Activated CD8-positive, alpha-beta memory T cell treated with anti-CD3 and anti-CD28 coated beads, Interleukin-2, amount 10 ng/mL, durations not matched to agents 7 days and 5 days (primary cell): ENCODE measurements at places on chromosomes 12 and 14. TPM values are rescaled to one million over a fixed set of nuclear protein-coding genes. Genes with fewer than 3 reads are reported as not detected.
A peak's percentile ranks its signal among the peaks of the same experiment; 100 is the strongest.

Gene GTF2H3
- total RNA-seq: 46.1 TPM

Gene OASL
- total RNA-seq: 55.3 TPM

Gene TBC1D30
- total RNA-seq: 0.26 TPM

DNA sequence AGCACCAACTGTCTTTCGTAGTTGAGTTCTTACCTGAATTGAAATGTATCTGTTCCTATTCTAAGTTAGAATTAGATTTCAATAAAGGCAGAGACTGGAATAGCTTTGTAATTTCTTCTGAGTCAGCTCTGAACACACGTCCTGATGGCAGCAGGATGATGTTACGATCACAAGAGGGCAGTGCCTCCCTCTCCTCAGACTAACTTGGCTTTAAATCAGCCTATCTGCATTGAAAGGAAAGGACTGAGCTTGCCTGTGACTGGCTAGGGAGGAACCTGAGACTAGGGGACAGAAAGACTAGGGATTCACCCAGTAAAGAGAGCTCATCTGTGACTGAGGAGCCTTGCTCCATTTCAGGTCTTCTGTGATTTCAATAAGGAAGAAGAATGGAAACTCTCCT, 323.7 kb upstream of the OR4E1 start:
- peak; percentile 67 for DNase-seq

DNA sequence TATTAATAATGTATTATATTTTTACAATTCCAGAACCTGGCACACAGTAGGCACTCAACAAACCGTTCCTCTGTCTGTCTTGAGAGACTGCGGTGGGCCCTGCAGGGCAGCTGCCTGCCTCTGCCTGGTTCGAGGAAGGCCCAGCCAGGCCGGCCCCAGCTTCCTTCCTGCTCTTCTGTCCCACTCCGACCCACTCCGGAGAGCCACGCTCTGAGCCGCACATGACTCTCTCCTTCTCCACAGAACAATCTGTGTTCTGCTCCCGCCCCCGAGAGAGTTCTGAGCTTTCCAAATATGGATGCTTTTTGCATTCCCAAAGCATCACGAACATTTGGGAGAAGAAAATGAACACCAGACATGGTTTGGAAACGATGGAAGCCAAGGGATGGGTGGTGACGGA, 57.3 kb downstream of the TTC7B start:
- DNase-seq: no peak

- DNase-seq: no peak
Measured at GRCh38 chr12:51216642-51217041, 1.2 kb downstream of the POU6F1 start.

DNA sequence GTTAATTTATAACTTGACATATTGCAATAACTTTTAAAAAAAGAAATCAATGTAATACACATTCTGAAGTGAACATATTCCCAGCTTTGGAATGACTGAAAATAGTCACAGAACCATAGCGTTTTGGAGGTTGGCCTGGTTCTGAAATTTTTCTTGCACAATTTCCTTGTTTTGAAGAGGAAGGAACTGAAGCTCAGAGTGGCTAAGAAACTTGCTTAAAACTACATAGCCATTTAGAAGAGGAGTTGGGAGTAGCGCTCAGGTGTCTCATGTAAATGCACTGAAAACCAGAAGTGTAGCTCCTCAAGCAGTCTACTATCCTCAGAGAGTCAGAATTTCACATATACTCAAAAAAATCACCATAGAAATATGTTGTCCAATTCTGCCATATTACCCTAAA, 41.2 kb downstream of the SLC38A1 start:
- no peak for DNase-seq

- no peak for DNase-seq
Measured at GRCh38 chr12:12796928-12797793, 11.7 kb downstream of the APOLD1 start.

DNA sequence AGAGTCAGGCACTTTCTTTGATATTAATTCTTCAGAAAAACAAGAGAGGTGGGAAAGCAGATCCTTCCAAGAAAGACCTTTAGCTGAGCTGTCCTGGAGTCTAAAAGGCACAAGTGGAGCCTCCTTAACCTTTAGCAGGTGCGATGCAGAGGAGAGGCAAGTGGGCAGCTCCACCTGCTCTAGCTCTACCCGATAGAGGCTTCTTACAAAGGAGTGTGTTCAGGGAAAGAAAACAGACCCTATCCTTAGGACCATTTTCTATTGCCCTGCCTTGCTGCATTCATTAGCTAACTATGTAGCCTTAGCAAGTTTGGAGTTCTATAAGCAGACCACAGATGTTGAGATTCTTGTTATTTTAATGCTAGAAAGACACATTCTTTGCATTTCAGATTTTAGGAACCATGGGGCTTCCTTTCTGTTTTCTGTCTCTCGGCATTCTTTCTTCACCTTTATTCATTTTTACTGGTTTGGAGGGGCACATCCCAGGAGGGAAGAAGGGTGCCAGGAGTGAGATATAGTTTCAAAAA, 214.5 kb downstream of the EGLN3 start:
- no peak for DNase-seq

Gene ASCL1
- total RNA-seq: not detected

DNA sequence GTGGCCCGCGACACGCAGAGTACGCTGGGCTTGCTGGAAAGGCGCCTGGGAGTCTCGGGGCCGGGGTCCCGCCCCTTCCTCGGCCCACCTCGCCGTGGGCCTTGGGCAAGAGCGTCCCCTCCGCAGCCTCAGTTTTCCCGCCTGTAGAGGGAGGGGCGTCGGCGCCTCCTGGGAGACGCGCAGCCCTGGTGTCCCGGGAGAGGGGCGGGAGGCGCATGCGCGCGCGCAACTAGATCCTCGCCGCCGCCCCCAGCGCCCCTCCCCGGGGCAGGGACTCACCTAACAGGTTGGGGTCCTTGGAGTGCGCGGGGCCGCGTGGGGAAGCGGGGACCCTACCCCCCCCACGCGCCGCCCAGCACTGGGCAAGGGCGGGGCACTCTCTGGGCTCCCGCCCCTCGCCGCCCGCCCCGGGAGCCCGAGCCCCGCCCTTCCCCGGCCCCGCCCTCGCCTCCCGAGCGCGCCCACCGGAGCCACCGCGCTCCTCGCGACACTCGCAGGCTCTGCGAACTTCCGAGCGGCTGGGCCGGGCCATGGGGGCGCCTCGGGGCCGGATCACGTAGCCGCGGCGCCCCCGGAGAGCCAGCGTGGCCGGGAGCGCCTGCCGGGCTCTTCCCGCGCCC, at the start of gene KIF26A:
KIF26A (plus strand) TSS at position 490 of the 620 bp plus-strand sequence. CDS start 136 bp downstream, outside the sequence.
- DNase-seq: no peak

Gene FIGNL2
- total RNA-seq: 0.73 TPM

Gene GLIPR1L2
- total RNA-seq: not detected

- DNase-seq: no peak
Measured at GRCh38 chr14:24432259-24433131, 2.7 kb downstream of the KHNYN start.

Gene EMP1
- 6.1 TPM for total RNA-seq

GRCh38 chr12:96256672-96257361, 62.6 kb downstream of the ELK3 start:
- no peak for DNase-seq

Gene ABCC9
- not detected for total RNA-seq

GRCh38 chr12:24230061-24230701, 280.7 kb upstream of the SOX5 start:
- DNase-seq: no peak

DNA sequence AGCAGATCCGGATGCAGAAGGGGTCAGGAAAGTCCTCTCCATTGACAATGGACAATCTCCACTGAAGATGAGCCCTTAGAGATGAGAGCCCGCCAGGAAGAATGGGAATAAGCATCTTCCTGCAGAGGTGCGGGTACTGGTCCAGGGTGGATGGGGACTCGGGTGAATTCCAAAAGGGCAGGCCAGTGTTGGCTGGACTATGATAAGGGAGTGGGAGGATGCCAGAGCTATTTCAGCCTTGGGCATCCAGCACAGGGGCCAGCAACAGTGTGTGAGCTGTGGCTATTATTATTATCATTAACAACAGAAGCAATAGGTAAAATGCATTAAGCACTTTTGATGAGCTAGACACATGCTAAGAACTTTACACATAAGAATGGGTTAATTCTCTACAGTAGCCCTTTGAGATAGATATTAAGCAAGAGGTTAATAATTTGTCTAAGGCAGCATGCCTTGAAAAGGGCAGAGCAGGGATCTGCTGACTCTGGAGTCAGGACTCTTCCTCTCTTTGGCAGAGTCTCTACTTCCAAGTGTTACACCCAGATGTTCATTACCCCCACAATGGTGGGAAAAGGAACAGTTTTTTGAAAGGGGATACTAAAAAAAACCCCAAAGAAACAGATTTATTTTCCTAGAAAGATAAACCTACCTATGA, 55.2 kb downstream of the PRICKLE1 start:
- DNase-seq: no peak

- no peak for DNase-seq
Measured at GRCh38 chr12:75482646-75483045, 2.1 kb downstream of the GLIPR1 start.

DNA sequence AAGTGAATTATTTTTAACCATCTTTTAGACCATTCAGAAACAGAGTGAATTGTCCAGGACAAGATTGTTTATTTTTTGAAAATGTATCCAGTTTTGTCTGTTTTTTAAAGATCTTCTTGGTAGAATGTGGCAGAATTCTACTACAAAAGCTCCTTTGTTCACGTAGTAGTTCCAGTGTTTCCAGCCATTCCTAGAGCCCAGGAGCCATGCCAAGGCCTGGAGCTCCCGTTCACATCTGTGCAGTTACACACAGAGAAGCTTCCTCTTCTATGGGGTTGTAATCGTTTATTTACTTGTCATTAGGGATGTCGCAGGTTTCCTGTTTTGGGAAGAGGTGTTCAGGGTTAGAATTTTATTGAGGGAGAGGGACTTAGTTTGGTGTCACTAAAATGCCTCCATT, 409.8 kb downstream of the NPAS3 start:
- DNase-seq: no peak

DNA sequence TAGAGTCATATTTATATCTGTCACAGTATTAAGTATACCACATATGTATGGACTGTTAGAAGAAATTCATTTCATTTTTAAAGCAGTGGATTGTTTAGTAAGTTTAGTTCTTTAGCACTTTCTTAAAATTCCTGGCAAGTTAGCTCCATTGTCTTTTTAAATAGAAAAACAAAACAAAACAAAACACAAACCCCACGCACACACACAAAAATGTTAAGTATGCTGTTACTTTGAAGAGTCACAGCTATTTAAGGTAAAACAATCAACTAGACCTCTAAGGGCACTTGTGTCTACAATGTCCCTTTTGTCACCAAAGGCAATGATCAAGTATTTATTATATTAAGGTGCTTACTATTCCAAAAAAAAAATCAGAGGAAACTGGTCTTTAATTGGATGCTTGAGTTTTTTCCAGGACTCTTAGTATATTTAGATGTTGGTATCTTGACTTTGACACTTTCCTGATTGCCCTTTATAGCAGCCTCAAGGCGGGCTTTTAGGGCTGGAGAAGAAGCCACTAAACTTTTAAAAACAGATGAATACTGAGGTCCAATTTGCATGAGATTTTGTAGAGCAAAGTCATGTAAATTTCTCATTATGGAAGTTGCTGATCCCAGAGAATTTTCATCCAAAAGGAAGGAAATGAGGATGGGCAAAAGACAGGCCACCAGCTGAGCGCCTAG, 85.5 kb upstream of the HECTD1 start:
- no peak for DNase-seq
